ENCODE measurements at places on chromosomes 4 and X.

- no peak for DNase-seq
These were observed 82.0 kb downstream of the ATP8A1 start for GRCh38 chr4:42574870-42575430.

- DNase-seq: peak; percentile 44
These were observed 42.5 kb downstream of the TMEM164 start for GRCh38 chrX:110045421-110045820.

GRCh38 chrX:22395372-22395771 is 122.7 kb downstream of the CBLL2 start:
- no peak for DNase-seq

DNA sequence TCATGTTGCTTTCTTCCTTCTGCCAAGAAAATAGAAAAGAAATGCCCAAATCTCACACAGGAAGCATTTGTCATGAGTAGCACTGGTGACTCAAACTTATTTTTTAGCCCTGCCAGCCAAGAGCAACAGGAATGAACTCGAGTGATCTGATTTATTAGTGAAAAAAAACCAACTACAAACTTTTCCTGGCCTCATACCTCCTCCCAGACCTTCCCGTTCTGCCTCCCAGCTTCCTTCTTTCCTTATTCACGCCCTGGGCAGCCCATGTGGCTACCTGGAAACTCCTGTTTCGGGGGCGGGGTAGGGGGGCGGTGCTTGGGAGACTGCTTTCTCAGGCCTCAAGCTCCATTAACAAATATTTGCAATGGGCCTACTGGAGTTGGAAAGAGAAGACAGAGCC is 178.5 kb downstream of the NHS start:
- no peak for DNase-seq

DNA sequence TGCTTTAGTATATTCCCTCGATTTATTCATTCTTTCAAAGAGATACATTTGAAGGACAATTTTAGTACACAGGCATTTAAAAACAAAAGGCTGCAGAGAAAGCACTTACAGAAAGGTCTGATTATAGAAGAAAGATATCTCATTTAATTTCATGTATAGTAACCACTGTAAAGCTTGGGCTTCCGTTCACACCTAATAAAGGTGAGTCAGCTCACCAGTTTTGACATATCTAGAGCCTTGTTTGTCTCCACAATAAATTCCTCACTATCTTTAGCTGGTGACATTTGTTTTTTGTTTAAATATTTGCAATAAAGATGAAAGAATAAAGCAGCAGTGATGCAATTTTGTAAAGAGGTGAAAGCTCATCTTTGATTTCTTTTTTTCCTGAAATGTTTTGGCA is 1.1 kb upstream of the EPHA5 start:
- DNase-seq: no peak

- DNase-seq: no peak
These were observed 23.2 kb upstream of the PIGA start for GRCh38 chrX:15358533-15358932.

DNA sequence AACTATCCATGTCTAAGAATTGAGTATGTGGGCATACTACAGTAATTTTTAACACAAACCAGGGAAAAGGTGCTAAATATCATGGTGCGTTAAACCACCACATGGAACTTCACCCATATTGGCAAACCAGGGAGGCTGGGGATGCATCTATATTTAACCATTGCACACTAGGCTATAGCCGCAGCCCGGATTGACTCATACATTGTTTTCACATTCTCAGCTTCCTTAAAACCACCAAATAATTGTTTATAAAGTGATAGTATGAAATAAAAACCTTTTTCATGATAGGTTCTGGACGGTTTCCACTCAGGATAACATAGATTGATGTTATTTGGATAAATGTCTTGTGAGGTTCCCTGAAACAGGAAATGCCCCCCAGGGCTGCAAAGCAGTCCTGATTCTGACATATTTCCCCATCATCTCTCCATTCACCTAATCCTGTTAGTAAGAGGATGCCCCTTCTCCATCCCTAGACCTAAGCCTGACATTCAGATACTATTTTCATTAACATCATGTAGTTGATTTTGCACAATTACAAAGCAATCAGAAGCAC is 7.9 kb downstream of the COL25A1 start:
- no peak for DNase-seq

- DNase-seq: no peak
These were observed 10.2 kb upstream of the VAMP7 start for GRCh38 chrX:155870958-155871357.

DNA sequence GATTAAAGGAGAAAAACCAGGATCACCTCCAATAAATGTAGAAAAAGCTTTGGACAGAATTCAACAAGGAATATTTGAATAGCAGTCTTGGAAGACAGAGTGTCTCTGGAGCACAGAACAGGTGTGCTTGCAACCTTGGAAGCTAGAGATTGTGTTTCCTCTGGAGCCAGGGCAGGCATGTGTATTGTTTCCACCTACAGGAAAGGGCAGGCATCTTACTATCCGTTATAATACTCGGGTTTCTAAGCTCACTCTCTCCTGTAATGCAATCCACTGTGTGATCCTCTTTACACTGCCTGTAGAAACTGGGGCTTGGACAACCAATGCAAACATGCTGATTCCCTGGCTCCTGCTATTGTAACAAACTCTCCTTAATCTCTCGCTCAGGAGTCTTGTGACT is 14.4 kb downstream of the CCDC110 start:
- peak; percentile 2 for DNase-seq

DNA sequence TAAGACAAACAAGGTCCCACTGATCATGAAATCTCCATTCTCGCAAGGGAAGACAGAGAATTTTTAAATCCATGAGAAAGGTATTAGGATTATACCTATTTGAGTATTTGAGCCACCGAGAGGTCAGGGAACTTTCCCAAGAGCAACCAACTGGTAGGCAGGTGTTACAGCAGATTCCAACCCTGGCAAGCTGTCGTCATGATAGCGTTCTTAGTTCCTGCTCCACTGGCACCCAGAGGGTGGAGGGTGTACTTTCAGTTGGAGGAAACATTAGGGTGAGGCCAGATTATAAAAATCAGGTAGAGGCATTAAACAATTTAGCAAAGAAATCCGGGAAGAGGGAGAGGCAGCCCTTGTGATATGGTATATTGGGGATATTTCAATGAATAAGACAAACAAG is 23.3 kb downstream of the COQ2 start:
- DNase-seq: no peak

- DNase-seq: peak; percentile 79
These were observed 13.8 kb downstream of the CMC4 start for GRCh38 chrX:155056877-155057792.

DNA sequence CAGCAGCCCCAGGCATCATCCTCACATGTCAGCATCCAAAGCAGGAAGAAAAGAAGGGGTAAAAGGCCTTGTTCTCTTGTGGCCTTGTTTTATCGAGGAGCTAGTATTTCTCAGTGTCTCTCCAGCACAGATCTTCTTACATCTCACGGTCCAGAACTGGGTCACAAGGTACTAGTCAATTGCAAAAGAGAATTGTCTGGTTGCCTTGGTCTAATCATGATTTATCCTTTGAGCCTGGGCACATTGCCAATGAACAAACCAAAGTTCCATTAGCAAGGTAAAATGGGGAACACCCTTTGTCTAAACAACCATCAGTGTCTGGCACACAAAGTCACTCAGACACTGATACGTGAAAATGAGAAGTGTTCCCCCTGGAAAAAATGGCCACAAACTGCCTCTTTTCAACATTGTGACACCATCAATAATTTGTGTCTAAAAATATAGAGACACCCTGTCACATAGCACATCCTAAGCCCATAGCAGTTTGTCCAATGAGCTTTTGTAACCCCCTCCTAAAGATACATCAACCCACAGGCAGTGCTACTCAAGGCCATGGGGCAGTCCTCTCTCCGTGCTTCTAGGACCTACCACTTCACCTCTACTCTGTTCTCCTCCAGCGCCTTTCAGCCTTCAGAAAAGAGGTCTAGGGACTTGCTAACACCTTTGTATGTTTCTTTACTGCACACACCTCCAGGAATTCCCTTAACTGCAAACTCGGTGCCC is 534.4 kb downstream of the MID1IP1 start:
- peak; percentile 75 for DNase-seq

- DNase-seq: no peak
These were observed 552.6 kb downstream of the NAP1L3 start for GRCh38 chrX:93120805-93121204.

- peak; percentile 49 for DNase-seq
These were observed 39.9 kb downstream of the TXLNG start for GRCh38 chrX:16826207-16826606.

GRCh38 chr4:159210975-159211374 is 108.1 kb downstream of the RAPGEF2 start:
- no peak for DNase-seq

DNA sequence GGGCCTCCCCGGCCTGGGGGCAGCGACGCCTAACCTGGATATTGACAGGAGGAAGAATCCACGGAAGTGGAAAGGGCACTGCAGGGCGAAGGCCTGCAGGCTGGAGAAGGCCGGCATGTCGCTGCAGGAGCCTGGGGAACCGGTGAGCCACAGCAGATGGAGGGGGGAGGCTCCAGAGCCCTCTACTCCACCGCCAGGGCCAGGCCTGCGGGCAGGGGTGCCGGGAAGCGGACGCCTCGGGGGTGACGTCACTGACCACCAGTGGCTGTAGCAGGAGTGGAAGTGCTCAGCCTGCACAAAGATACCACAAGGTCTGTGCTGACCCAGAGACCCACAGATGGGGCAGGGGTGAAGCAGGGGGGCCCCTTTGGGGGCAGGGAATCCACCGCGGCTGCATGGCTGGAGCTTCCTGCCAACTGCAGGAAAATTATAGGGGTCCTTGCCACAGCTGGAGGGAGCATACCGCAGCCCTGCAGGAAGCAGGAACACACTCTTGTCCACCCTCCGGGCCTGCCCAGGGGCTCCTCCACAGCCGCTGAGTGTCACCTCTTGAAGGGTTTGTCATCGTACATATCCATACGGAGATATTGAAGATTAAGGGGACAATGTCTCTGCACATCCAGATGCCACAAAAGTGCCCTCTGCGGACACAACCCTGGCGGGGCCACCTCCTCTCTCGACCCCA is 7.6 kb upstream of the HTRA3 start:
- DNase-seq: no peak

GRCh38 chr4:86043755-86044592 is 315.9 kb downstream of the MAPK10 start:
- DNase-seq: peak; percentile 60

DNA sequence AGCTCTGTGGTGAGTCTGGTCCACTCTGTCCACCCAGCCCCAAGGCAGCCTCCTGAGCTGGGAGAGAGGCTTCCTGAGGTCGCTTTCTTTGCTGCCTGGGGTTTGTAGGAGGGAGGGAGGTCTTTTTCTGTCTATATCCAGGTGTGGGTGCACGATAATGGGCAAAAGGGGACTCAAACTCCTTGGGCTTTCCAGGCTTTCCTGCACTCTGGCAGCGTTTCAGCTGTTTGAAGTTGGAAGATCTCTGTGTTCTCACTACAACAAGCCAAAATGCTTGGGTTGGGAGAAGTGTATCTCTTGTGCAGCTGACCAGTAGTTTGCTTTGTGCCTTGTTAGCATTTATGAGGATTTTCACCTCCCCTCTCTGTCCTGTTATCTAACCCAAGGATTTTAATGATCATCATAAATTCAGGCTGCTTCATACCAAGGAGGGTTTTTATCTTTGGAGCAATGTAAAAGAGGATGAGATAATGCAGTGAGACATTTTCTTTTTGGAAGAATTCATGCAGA is 126.3 kb downstream of the REPS2 start:
- DNase-seq: no peak

GRCh38 chr4:88447371-88448095 is 9.4 kb upstream of the HERC5 start:
- no peak for DNase-seq

GRCh38 chr4:99404595-99405287 is 30.4 kb downstream of the ADH7 start:
- DNase-seq: no peak

GRCh38 chr4:125445525-125445924 is 130.8 kb downstream of the FAT4 start:
- DNase-seq: no peak

DNA sequence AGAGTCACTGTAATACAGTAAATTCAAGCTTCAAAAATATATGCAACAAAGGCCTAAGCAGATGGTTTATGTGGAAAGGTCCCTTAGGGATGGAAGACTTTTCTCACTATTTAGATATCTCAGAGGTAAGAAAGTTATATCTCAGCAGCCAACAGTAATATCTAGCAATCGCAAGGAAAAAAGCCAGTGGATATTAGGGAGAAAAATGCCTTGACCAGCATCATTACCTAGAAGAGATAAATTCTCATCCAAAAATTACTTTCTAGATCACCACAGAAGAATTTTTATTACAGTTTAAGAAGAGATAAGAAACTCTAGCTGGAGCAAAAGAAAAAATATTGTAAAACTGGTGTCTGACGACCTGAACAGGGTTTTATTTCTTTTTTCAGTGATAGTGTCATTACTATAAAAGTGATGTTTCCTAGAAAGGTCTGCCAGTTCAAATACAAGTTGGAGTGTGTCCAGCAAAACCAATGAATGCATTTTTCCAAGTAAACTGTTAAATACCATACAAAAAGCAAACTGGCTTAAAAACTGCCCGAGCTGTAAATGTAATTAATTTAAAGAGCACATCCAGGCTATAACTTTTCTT is 100.0 kb downstream of the ATP11C start:
- no peak for DNase-seq

DNA sequence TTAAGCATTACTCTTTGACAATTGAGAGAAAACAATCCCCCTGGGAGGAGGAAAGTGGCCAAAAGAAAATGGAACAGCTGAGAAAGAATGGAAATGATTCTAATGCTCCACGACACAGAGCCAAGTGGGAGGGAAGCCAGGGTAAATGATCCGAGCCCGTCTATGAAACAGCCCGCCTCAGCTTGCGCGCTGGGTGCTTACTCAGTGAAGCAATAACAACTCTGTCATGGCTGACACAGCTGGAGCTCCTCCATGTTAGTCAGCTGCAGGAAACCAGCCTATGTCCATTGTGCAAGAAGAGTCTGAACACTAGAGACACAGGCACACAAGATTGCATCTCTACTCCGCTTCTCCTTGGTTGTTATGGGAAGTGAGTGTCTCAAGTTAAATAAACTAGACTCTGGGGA is 19.3 kb downstream of the NOA1 start:
- peak; percentile 15 for DNase-seq

DNA sequence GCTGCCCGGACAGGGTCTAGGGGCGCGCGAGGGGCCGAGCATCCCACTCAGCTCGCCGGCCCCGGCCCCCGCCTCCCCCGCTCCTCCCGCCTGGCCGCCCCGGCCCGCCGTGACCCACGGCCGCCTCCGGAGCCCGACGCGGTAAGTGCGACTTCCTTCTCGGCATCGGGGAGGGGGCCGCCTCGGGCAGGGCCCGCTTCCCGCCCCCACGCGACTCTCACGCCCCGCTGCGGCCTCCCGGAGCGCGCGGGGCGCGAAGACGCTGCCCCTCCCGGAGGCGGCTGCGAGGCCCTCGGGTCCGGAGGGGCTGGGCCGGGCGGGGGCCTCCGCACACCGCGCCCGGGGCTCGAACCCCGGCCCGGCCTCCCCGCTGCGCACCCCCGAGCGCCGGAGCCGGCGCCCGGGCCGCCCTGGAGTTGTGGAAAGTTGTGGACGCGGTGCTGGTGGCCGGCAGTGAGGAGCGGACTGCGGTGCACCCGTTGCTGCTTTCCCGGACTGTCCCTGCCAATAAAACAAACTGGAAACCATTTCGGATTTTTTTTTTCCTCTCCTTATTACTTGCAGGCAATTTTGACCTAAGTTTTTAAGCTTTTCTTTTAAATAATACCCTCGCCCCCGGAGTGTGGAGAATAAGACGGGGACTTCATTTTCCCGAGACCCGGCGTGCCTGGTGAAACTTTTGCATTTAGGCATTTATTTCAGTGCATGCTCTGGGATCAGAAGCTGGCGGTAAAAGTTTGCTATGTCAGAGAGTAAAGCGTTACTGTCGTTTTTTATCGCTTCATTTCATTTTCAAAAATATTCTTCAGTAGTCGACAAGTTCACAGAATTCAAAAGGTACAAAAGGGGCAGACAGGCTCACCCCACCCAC is 13.0 kb upstream of the TMEM156 start:
- no peak for DNase-seq
